ENCODE measurements at places on chromosomes 13 and 19.

DNA sequence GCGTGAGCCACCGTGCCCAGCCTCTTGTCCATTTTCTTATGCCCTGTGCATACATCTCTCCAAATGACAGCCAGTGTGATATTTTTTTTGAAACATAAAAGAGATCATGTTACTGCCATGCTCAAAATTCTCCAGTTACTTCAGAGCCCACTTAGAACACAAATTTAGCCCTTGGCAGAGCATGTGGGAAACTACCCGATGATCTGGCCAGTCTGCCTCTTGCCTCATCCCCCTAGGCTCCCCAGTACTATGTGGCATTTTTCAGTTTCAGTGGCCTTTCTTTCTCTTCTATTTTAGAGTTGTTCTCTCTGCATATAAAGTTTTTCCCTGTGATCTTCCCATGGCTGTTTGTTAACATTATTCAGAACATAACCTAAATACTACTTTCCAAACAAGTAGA is 323.0 kb downstream of the GPC5 start:
- no peak for DNase-seq

DNA sequence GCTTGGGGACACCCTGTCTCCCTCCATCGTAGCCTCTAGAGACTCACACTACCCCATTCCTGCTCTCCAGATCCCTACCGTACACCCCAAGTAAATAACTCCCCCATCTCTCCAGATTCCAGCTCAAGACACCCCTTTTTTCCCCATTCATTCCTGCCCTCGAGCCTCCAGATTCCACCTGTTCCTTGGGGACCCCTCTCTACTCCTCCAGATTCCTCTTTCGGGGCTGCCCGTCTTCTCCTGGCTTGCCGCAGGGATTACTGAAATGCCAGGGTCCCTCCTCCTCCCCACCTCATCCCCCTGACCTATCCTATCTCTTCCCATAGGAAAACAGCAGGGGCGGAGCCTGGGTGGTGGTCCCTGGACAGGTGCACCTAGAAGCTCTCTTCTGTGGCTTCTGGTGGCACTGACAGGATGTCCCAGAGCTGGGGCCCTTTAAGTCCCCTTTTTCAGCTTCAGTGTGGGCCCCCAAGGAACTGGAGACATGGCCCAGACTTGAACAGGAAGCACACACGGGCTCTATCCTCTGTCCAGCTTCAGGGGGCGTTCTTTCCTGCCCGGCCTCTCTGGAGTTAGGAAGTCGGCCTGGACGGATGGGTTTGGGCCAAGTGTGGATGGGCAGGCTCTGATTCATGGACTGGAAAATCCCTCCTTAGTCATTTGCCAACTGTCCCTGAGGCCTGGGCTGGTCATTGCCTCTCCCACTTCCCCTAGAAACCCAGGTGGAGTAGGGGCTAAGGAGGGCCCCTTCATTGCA is 1.2 kb downstream of the ZSWIM4 start:
- DNase-seq: no peak

DNA sequence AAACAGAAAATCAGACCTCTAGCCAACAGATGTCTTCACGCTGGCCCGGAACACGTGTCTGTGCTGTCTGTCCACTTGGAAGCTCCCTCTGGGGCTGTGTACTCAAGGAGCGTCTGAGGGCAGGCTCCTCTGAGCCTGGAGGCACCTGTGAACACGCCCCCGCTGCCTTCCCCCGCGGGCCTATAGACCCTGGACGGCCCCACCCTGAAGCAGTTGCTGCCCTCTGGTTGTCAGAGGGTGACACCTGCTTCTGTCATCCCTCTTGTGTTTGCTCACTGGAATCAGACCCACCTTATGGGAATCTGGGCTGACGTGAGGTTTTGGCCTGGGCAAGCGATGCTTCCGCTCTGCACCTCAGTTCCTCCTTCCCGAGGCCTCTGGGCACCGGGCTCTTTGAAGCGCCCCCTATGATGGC is 19.2 kb downstream of the EPN1 start:
- DNase-seq: no peak

DNA sequence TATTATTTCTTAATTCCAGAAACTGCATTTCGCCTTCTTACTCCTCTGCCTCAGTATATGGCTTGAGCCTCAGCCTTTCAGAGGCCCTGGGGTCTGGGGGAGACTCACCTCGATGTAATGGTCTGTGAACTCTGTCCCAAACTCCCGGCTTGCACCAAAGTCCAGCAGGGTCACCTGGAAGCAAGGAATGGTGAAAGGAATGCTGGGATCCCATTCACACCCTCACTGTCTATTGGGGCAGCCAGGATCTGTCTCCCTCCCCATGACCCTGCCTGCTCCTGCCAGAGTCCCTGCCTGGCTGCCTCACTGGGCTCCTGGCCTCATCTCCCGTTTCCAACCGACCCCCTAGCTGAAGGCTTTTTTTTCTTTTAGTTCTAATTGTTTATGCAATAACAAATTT is 5.4 kb upstream of the NUMBL start:
- no peak for DNase-seq

DNA sequence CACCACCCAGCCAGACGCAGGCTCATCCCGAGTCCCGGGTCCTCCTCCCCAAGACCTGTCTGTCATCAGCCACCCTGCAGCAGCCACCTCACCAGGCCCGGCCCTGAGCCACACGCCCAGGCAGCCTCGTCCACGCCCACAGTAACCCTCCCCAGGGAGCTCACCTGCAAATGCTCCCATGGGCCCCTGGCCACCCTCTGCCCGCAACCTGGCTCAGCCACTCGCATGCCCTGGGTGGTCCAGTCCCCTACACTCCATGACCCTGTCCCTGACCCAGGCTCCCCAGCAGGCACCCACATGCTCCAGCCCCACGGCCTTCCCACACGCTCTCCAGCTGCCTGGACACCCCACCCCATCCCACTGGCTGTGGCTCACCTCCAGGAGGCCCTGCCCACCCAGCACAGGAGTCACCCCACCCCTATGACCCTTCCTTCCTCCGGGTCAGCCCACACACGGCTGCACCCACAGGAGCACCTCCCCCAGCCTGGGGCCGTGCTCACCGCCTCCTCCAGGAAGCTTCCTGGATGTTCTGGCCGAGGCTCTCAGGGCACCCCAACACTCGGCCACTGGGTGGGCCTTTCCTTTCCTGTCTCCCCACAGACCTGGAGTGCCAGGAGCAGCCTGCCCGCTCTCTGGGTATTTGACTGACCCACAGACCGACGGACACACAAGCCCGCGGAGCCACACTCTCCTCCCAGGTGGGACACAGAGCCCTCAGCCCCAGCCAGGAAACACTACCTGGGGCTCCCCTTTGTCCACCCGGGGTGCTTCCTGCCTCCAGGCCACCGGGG is 3.6 kb downstream of the TMEM259 start:
- DNase-seq: no peak

GRCh38 chr19:35905178-35905727 is 2.8 kb downstream of the TYROBP start:
- no peak for DNase-seq

DNA sequence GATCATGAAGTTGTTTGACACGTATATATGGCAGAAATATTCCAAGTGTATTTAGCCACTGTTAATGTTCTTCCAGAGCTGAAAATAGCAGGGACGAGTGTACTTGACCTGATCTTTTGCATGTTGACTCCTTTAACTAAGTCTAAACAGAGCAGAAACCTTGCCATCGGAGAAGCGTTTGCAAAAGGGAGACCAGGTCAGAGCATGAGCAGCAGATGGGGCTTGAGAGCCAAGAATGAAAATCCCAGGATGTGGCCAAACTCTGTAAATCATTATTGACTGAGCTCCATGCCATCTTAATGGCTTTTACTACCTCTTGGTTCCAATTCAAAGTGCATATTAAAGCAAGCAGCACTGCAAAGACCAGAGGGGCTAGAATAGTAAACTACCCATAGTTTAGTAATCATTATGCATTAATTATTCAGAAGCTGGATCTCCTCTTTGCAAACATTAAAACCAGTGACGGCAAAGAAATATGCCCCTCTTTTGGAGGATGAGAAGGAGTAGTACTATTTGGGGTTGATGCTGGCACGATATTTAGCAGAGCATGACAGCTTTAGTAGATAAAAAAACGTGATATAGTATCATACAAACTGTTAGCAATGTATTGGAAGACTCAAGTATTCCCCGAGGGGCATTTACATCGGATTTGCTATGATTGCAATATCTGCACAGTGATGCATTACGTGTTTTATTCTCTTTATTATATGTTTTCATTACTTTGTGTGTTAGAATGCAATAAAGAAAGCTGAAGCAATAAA is 55.7 kb downstream of the FAM216B start:
- no peak for DNase-seq

- no peak for DNase-seq
These were observed 4.9 kb upstream of the EBI3 start for GRCh38 chr19:4224470-4224869.

GRCh38 chr13:100124265-100124664 is 35.4 kb downstream of the PCCA start:
- DNase-seq: no peak

GRCh38 chr19:246551-246950 is 44.7 kb downstream of the PLPP2 start:
- no peak for DNase-seq

- DNase-seq: no peak
These were observed 90.0 kb downstream of the WDFY2 start for GRCh38 chr13:51674276-51674675.

DNA sequence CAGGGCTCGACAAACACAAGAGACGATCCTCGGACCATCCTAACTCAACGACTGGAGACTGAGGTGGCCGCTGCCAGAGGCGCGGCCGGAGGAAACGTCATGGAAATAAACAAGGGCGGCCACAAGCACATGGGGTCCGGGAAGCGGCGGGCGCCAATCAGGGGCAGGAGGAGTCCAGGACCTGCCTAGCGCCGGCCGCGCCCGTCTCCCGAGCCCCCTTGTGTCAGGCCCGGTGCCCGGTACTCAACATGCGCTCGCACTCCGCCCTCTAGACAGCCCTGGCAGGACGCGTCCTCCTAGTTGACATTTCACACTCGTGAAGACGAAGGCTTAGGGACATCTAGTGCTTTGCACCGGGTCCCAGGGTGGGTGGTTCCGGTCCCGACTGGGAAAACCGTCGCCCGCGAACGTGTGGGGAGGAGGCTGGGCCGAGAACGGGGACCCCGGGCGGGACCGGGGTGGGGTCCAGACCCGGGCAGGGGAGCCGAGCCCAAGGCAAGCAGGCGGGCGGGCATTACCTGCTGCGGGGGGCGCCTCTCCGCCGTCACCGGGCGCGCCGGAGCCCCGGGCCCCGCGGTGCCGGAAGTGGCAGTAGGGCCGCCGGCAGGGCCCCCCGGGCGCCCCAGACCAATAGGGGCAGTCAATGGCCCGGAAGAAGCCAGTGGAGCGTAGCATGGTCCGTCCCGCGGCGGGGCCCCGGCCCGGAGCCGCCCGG is 442 bp downstream of the REXO1 start:
- DNase-seq: no peak

- no peak for DNase-seq
These were observed 1.8 kb downstream of the VASP start for GRCh38 chr19:45508861-45509691.

DNA sequence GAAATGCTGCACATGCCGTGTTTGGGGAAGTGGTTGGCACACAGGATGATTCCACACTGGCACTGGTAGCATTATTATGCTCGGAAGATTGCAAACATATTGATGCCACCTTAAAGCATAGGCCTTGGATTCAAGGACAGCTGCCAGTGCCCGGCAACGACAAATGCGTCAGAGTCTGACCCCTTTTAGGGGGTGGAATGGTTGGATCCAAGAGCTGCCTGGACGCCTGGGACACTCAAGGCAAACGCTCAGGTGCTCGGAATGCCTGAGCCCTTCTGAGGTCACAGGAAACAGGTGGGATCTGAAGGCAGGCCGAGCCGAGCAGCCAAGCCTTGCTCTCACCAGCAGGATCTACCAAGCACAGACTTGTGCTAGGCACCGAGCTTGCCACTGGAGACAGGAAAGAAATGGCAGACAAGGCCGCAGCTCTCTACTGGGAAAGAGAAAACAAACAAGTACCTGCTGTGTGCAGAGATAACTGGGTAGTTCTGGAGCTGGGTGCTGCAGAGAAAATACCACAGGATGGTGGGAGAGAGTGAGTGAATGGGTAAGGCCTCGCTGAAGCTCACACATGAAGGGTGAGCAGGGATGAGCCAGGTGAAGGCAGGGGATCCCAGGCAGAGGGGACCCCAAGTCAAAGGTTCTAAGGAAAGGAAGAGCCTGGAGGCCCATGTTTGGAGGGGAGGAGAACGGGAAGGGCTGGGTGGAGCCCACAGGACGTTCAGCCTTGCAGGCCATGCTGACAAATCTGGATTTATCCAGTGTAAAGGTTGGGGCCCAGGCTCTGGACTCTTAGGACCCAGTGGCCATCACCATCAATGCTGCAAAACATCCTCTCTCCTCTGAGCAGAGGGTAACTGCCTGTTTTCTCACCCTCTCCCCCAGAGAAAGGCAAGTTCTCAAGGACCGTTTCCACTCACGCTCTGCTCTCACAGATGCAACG is 9.2 kb downstream of the RANBP3 start:
- DNase-seq: no peak

GRCh38 chr19:6005321-6006069 is 27.6 kb upstream of the RANBP3 start:
- no peak for DNase-seq

DNA sequence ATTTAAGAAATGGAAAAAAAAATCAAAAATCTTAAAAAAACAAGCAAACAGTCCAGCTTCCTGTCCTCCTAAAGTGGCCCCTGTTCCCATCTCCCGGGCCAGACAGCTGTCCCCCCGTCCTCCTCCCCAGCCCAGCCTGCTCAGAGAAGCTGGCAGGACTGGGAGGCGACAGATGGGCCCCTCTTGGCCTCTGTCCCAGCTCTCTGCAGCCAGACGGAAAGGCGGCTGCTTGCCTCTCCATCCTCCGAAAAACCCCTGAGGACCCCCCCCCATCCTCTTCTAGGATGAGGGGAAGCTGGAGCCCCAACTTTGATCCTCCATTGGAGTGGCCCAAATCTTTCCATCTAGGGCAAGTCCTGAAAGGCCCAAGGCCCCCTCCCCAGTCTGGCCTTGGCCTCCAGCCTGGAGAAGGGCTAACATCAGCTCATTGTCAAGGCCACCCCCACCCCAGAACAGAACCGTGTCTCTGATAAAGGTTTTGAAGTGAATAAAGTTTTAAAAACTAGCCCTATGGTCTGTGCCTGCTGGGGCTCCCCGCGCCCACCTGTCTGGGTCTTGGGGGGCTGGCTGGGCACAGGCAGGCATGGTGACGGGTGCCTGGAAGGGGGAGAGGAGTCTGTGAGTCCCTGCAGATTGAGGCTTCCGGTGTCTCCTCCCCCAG is 3.8 kb downstream of the GADD45GIP1 start:
- no peak for DNase-seq

Data from activated CD8-positive, alpha-beta memory T cell treated with anti-CD3 and anti-CD28 coated beads for 1 hour (primary cell).